ENCODE measurements at places on chromosomes 11 and 22. TPM values are rescaled to one million over a fixed set of nuclear protein-coding genes. Genes with fewer than 3 reads are reported as not detected.

The PYGM gene
- 2.4 TPM for polyA plus RNA-seq

The MUC5AC gene
- 0.37 TPM for polyA plus RNA-seq

DNA sequence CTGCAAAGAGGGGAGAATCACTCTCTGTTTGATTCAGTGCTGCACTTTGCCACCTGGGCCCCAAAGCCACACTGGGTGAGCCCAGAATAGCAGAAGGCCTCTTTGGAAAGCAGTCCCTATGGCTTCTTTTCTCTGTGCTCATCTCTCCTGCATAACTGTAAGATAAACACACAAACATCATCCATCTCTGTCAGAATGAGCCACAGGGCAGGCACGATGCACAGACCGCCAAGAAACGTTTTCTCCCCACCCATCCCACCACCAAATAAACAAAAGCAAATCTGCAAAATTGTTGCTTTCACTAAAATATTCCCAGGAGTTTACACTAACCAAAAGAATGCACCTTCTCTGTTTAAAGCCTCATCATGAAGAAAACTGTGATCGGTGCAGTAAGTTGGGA, 196.4 kb upstream of the POU2AF2 start:
- H3K27ac ChIP-seq: no peak overlapping the region
- no peaks in the 10 kb centered on the region for H3K27me3 ChIP-seq
- no peak overlapping the region for H3K4me3 ChIP-seq
- no peaks in the 10 kb centered on the region for H3K36me3 ChIP-seq

- DNase-seq: no peak
- no peak overlapping the region for H3K4me3 ChIP-seq
- no peaks in the 10 kb centered on the region for H3K36me3 ChIP-seq
- peaks cover 10% of the 10 kb centered on the region for H3K4me1 ChIP-seq
- no peaks in the 10 kb centered on the region for H3K27me3 ChIP-seq
- H3K27ac ChIP-seq: peak overlapping the region; percentile 5
These were observed 13.8 kb downstream of the TSPAN32 start for GRCh38 chr11:2315395-2316168.

- H3K27me3 ChIP-seq: peaks cover 37% of the 10 kb centered on the region
- no peak for DNase-seq
- H3K36me3 ChIP-seq: no peaks in the 10 kb centered on the region
- no peaks in the 10 kb centered on the region for H3K4me1 ChIP-seq
- no peak overlapping the region for H3K4me3 ChIP-seq
These were observed 133.3 kb downstream of the ST3GAL4 start for GRCh38 chr11:126488591-126489370.

DNA sequence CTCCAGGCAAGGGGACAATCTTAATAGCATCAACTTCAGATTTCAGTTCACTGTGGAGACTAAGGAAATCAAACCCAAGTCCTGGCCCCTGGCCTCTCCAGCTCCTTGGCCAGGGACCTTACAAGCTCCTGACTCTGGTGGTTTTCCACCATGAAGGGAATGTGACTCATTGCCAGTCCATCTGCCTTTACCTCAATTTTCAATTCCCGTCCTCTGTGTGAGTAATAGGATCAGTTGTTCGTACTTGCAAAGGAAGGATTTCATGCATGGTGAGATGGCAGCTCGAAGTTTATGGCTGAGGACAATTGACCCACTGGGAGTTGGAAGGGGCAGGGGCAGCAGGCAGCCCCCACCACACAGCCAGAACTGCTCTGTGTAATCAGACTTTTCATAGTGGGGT, 42.5 kb downstream of the INSC start:
- no peak overlapping the region for H3K27ac ChIP-seq
- no peaks in the 10 kb centered on the region for H3K36me3 ChIP-seq
- no peak overlapping the region for H3K4me3 ChIP-seq
- H3K4me1 ChIP-seq: no peaks in the 10 kb centered on the region
- no peak for DNase-seq

DNA sequence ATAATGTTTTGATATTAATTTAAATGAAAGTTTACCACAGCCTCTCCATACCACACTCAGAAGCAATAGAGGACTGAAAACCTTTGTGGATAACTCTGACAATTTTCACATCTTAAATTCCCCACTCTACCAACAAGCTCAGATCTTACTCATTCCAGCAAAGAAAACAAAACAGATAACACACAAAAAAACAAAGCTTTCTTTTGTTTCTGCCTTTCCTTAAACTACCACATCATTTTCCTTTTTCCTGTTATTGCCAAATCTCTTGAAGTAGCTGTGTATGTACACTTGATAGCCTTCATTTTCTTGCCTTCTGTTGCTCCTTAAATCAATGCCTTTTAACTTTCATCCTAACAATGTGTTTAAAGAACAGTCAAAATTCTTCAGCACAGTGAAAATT, 484.9 kb downstream of the NTM start:
- no peak overlapping the region for H3K27ac ChIP-seq
- no peak overlapping the region for H3K4me3 ChIP-seq
- H3K4me1 ChIP-seq: no peaks in the 10 kb centered on the region
- DNase-seq: no peak
- H3K36me3 ChIP-seq: no peaks in the 10 kb centered on the region

DNA sequence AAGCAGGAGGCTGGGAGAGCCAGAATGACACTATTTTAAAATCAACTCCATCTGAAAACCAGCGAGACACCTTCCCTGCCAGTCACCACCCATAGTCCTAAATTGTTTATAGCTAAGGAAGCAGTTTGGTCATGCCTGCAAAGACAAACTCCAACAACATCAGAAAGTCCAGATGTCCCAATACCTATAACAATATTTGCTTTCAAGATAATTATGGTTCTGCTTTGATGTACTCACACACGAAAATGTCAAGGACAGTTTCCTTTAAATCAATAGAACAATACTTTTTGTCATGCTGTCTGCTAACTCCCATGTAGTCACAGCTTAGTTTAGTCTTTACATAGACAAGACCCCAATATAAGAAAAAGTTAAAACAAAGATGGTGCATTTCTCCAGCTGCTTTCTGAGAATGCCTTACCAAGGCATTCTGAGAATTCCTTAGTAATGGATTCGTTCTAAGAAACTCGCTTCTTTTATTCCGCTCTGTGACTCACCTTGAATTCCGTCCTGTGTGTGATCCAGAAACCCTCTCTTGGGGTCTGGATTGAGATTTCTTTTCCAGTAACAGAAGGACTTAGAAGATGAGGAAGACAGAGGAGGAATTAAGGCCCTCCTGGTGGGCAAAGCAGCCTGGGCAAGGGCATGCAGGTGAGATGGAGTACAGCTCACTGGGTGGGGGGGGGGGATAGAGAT, 9.6 kb upstream of the SCGB2A2 start:
- H3K4me3 ChIP-seq: no peak overlapping the region
- peaks cover 6% of the 10 kb centered on the region for H3K27me3 ChIP-seq
- H3K27ac ChIP-seq: no peak overlapping the region
- H3K36me3 ChIP-seq: no peaks in the 10 kb centered on the region
- DNase-seq: no peak
- no peaks in the 10 kb centered on the region for H3K4me1 ChIP-seq
